CD8-positive, alpha-beta memory T cell (primary cell): ENCODE measurements at places on chromosomes 2 and 18. TPM values are rescaled to one million over a fixed set of nuclear protein-coding genes. Genes with fewer than 3 reads are reported as not detected.

The MATN3 gene
- total RNA-seq = not detected

The MEIS1 gene
- total RNA-seq = not detected

GRCh38 chr2:158676295-158676694, 118.8 kb upstream of the DAPL1 start:
- DNase-seq = no peak

- DNase-seq = no peak
Measured at GRCh38 chr2:159788253-159788652, 9.8 kb downstream of the CD302 start.

DNA sequence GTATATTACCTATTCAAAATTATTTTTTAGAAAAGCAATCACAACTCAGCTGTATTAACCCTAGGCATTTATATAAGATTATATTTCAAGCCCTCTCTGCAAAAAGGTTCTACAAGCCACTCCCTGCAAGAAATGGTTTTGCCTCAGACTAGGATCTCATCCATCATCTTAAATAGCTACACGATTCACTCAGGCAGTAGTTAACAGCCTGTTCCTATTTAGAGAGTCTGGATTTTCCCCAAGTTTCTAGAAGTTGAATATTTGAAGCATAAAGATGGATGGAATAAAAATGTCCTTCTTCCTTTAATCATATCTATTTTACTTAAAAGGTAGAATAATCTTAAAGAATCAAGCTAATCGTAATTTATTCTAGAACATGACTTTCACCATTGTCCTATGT, 167.1 kb upstream of the STK17B start:
- DNase-seq = no peak

GRCh38 chr2:178506524-178506923, 26.3 kb downstream of the PLEKHA3 start:
- DNase-seq = no peak
